ENCODE measurements at places on chromosomes 6 and 20.

DNA sequence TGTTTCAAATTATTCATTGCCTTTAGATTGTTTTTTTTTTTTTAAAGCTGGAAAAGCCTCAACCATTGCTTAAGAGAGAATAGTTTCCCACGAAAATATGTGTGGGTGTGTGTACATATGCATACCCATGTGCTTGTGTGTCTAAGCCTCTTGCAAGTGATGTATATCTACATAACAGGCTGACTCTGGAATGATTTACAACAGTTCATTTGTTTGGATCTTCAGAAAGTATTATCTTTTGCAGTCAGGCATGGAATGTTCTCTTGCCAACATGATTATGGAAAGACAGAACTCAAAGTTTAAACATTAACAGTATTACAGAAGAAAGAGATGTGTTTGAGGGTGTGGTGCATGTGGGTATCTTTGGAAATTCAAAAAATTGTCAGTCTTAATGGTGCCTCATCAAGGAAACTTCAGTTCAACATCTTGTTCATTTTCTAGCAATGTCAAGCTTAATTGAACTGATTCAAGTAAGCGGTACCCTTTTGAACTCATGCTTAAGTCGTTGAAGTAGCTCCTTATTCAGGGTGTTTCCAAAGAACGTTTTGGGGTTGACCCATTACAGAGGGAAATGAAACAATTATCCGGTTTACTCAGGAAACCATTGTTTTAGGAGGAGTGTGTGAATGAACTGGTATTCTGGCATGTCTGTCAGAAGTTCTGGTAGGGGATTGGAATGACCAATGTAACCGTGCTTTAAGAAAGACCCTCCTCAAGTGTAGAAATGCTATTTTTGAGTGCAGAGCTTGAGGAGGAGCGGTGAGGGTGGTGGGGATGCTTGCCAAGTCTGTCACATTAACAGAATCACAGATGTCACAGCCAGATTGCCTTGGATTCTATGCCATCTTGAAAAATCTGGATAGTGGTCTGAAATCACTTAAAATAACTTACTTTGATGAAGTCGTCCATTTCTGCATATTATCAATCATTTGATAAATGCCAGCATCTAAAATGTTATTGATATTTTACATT lies 60.3 kb downstream of the ADGRG6 start:
- DNase-seq: peak; percentile 90

DNA sequence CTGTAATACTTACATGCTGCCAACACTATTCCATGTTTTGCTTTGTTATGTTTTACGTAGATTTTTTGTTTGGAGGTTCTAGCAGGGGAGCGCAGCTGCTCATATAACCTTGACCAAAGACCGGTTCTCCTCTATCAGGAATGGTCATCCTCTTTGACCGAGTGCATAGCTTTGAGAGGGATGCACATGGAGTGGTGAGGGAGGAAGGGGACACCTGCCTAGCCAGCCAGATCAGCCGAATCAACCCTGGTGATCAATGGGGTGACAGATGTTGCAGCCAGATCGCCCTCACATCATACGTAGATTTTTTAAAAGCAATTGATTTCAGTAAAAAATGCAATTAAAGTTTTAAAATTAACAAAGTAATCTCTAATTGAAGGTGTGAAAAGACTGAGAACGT lies 6.3 kb downstream of the DSTN start:
- no peak for DNase-seq

DNA sequence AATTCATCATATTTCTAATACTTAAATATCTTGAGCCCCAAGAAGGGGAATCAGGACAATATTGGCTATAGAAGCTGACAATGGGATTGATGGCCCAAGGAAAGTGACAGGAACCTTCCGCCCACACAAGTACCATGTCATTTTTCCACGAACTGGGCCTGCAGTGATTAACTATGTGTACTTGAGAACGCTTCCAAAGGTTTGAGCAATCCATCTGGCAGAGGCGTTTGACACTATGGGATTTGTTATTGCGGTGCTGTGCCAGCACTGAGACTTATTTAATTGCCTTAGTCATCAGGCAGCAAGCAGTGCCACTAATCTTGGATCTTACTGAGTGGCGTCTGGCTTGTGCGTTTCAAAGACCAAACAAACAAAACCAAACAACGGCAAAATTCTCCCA lies 135.6 kb upstream of the UST start:
- peak; percentile 33 for DNase-seq

- peak; percentile 53 for DNase-seq
Observed at GRCh38 chr6:157597461-157598312, 216.7 kb downstream of the ZDHHC14 start.

DNA sequence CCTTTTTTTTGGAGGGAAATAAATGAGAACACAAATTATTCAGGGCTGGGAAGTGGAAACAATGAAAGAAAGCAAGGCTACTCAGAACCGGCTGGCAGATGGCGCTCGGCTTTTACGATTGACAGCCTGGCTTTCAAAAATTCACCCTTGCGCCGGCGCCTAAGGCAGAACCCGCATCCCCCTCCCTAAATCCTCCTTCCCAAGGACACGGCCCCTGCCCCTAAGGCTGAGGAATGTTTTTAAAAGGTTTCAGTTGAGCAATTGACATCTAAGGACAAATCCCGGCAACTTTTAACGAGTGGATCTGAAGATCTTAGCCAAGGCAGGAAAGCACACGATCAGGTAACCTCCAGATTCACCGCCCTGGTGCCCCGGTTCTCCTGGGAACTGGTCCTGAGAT lies 16.3 kb downstream of the GNAS start:
- DNase-seq: peak; percentile 26

GRCh38 chr20:61126369-61127195 lies 125.5 kb upstream of the CDH4 start:
- DNase-seq: no peak

GRCh38 chr6:135265278-135265677 lies 84.2 kb downstream of the MYB start:
- no peak for DNase-seq

DNA sequence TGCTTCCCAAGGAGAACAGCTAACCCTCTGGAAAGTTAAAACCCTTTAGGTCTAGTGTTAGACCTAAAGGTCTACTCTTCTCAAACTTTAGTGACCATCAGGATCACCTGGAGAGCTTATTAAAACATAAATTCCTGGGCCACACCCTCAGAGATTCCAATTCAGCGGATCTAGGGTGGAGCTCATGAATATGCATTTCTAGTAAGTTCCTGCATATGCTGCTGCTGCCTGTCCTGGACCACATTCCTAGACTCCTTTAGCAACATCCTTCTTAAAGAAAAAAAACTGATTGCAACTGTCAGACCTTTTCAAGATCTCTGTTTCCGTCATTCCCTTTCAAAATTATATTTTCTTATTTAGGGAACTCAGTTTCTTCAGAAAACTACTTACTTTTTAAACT lies 31.2 kb downstream of the SNAP25 start:
- no peak for DNase-seq

DNA sequence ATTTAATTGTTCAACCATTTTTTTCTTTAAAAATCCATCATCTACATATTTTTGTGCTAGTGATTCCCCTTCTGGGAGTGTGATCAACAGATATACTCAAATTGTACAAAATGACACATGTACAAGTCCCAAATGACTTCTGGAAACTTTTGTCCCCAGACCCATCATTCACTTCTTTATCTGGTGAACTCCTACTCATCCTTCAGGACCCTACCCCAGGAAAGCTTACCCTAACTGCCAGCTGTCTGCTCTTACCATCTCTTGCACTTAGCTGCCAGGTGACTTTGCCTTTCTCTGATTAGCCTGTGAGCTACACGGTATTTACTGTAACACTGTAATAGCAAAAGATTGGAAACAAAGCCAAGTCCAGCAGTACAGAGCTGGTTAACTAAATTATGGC lies 55.3 kb downstream of the JPH2 start:
- DNase-seq: no peak

DNA sequence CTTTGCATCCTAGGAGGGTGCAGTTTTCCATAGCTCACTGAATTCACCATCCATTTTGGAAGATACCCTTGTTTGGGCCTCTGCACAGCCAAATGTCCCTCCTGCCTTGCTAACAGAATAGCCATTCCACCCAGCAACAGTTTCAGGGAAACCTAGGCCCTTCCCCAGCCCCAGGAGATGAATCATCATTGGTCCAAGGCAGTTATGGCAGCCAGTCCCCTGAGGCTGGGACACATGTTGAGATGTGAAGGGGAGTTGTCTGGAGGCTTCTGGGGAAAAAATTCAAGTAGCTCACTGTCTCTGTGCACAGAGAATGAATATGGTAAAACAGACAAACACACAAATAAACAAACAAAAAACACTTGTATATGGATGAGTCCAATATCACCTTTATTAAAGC lies 17.4 kb upstream of the SIRPB2 start:
- no peak for DNase-seq

DNA sequence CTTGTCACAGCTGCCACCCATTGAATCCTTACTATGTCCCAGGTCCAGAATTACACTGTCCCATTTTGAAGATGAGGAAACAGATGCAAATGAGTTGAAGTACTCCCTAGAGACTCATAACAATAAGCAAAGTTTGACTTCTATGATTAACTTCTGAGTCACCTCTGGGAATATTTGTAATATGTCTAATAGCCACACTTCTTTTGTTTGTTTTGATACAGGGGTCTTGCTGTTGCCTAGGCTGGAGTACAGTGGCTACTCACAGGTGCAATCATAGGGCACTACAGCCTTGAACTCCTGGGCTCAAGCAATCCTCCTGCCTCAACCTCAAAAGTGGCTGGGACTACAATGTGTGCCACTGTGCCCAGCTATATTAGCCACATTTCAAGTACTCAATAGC lies 11.4 kb upstream of the SOX12 start:
- DNase-seq: peak; percentile 33

GRCh38 chr20:33437141-33437911 lies 6.2 kb downstream of the SNTA1 start:
- DNase-seq: peak; percentile 86

- DNase-seq: no peak
Observed at GRCh38 chr6:105645156-105645555, 242.3 kb upstream of the PREP start.

DNA sequence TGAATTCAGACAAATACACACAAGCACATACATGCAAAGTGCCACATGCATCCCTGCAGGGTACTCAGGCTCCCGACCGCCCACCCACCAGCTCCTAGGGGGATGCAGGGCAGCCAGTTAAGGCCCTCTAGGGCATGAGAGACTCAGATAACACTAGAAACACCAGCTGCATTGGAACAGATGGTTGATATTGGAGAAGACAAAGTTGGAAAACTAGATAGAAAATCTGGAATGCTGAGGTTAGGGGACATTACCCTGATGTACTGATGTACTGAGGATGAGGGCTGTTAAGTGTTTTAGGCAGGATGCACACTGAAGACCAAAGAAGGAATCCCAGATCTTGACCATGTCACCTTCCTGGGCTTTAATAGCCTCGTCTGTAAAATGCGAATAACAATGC lies 134.6 kb upstream of the ECI2 start:
- no peak for DNase-seq

GRCh38 chr6:132961610-132962009 lies 147.2 kb downstream of the RPS12 start:
- DNase-seq: no peak

DNA sequence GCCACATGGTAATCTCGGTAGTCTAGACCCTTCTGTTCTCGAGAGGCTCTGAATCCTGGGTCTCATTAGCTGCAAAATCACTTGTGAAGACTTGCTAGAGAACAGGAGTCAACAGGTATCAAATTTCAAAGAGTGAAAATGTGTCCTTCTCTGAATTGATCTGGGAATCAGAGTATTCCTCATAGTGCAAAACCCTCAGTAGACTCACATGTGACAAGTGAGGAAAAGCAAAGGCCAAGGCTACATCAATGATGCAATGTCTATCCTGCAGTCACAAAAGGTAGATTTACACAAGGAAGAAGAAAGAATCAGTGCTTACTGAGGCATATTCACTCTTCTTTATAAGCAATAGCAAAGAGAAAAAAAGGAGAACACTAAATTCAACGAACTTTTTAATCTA lies 1220.0 kb upstream of the GJE1 start:
- DNase-seq: no peak

DNA sequence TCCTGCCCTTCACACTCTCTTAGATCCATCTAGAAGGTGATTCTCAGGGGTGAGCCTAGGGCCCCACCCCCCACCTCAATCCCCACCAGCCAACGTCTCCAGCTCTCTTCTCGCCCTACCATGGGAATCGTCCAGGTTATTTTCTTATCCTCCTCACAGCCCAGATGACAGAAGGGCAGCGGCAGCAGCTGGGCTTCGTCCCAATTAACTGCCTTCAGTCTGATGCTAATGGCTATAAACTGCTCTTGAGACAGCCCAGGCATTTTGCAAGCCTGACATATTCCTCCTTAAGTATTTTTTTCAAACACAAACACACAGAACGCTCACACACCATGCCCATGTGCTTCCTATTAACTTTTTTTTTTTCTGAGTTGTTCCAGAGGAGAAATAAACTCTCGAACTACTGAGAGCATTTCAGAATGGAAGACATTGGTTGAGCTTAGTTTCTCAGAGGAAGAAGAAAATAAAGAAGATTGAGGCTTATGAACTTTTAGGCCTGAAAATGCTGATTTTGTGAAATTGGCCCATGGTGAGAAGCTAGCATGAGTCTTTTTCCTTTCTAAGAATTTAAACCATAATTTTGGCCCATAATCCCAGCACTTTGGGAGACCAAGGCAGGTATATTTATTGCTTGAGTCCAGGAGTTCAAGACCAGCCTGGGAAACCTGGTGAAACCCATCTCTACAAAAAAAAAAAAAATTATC lies 124.6 kb downstream of the EYA2 start:
- DNase-seq: peak; percentile 71

DNA sequence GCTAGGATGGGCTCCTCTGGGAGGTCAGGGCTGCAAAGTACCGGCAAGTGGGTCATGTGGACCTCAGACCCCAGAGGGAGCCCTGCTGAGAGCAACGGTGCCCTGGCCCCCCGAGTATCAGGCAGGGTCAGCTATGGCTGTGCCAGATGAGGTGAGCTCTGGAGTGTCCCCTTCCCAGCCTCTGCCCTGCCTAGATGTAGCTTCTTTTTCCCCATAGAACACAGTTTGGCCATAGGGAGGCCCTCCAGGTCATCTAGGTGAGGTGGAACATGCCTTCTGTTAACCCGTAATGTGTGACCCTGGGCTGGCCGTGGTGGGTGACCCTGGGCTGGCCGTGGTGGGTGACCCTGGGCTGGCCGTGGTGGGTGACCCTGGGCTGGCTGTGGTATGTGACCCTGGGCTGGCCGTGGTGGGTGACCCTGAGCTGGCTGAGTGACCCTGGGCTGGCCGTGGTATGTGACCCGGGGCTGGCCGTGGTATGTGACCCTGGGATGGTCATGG lies 21.2 kb upstream of the PCMTD2 start:
- no peak for DNase-seq

GRCh38 chr6:44556046-44556445 lies 168.5 kb downstream of the CDC5L start:
- no peak for DNase-seq

DNA sequence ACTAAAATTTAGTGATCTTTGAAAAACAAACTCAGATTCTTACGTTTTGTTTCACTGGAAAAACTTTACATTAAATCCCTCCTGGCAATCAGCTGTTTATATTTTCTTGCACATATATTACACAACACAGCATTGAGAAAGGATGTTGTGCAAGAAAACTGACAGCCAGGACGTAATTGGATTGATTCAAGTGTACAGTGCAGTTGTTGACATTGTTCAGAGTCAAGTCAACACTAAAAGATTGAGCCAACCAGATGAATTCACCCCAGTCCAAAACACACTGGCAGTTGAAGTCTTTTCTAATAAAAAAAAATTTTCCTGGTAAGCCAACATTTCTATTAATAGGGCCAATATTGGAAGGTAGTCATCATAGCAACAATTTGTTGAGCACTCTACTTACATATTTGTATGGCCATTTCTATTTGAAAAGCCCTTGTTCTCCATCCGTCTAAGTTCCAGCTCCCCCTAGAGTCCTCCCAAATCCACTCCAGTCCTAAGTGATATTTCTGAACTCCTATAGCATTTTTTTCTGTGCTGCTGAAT lies 20.9 kb upstream of the VNN1 start:
- peak; percentile 2 for DNase-seq

Data from fibroblast of skin of scalp (primary cell).